Right kidney (tissue), 9 donors: ENCODE measurements at places on chromosomes 5 and 9.

DNA sequence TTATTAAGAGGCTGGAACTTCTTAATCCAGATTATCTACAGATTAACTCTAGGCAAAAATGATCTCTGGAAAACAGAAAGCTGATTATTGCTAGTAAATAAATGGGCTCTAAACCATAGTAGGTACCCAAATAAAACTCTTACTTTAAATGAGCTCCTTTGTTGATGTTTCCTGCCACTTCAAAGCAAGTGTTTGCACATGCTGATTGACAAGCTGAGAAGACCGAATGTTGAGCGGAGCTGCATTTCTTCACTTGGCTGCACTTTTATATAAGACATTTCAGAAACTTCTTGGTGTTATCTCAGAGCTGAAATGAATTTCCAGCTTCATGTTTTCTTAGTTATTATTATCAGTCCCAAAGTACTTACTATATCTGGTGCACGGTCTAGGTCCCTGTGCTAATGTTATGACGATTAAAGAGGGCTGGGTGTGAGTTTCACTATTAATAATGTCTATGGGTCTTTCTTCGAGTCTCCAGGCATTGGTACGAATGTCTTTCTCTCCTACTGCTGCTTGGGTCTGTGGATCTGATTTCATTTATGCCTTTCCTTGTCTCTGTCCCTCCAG, 58.6 kb upstream of the CTXN3 start:
- DNase-seq: no peak

DNA sequence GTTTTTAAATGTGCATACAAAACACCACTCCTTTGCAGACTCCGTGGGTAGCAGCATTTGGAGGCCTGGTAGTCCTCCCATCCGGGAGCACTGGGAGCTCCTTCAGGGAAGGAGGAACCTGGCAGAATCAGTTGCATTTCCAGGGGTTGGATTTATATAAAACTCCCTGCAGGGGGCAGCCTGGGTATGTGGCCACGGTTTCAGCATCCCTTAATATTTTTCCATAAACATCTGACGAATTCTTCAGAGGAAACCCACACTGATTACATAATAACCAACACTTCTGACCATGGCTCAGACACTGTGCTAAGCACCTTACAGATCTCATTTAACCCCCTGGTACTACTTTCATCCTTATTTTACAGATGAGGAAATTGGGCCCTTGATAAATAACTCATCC, 6.1 kb upstream of the AFAP1L1 start:
- no peak for DNase-seq

- DNase-seq: peak; percentile 47
Measured at GRCh38 chr9:36862206-36863145, 171.6 kb downstream of the PAX5 start.

GRCh38 chr5:164504141-164504772, 998.8 kb downstream of the MAT2B start:
- peak; percentile 48 for DNase-seq

GRCh38 chr9:117153021-117153420, 261.8 kb downstream of the ASTN2 start:
- DNase-seq: no peak

GRCh38 chr9:29625292-29625731, 2052.0 kb upstream of the C9orf72 start:
- no peak for DNase-seq

DNA sequence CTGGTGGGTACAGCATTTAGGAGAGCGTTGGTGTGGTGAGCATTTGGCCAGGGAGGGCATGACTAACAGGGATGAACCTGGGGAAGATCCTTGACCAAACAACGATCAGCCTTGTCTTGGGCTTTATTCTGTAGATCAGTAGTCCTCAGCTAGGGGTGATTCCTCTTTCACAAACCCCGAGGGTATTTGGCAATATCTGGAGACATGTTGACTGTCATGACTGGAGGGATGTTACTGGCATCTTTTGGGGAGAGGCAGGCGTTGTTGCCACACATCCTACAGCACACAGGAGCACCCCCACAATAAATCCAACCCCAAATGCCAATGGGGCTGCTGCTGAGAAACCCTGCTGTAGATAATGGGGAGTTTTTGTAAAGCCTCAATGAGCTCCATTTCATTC, 43.9 kb downstream of the OSTF1 start:
- DNase-seq: no peak

- DNase-seq: peak; percentile 41
Measured at GRCh38 chr9:38318759-38319495, 73.6 kb upstream of the ALDH1B1 start.

- no peak for DNase-seq
Measured at GRCh38 chr5:32511776-32512374, 67.3 kb upstream of the ZFR start.

GRCh38 chr9:115717711-115718173, 435.8 kb upstream of the PAPPA start:
- no peak for DNase-seq

- DNase-seq: no peak
Measured at GRCh38 chr5:159316519-159317383, 13.5 kb downstream of the IL12B start.

- no peak for DNase-seq
Measured at GRCh38 chr5:9888501-9888901, 258.4 kb upstream of the TAS2R1 start.

DNA sequence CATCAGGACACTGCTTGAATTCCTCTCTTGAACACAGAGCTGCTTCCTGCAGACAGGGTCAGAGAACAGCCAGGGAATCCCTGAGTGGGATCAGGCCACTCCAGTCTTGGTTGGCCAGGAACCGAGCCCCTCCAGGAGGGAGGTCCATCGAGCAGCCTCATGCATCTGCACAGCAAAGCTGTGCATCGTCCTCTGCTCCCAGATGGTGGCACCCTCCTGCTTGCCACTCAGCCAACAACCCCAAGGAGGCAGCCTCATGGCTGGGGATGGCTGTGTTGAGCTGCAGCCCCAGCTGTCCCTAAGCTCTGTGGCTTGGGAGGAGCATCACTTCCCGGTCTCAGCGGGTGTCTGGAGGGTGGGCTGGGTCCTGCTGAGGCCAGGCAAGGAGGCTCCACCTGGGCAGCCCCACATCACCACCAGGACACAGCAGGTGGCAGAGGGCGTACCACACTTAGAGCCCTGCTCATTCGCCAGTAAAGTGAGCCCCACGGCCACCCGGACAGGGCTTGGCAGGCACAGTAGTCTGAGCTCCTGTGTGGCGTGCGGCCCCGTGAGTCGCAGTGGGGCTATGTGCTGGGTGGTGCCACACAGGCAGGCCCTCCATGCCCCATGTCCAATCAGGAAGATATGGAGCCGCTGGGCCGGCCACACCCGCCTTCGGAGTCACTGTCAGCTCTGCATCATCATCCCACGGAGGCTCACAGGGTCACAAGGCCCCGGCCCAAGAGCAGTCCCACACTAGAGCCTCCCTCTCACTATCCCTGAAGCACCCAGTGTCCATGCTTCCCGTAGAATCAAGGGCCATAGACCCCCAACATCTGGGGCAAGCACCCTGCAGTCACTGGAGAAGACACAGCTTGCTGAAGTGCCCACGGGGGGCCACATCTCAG, 11.9 kb downstream of the LPCAT1 start:
- no peak for DNase-seq

DNA sequence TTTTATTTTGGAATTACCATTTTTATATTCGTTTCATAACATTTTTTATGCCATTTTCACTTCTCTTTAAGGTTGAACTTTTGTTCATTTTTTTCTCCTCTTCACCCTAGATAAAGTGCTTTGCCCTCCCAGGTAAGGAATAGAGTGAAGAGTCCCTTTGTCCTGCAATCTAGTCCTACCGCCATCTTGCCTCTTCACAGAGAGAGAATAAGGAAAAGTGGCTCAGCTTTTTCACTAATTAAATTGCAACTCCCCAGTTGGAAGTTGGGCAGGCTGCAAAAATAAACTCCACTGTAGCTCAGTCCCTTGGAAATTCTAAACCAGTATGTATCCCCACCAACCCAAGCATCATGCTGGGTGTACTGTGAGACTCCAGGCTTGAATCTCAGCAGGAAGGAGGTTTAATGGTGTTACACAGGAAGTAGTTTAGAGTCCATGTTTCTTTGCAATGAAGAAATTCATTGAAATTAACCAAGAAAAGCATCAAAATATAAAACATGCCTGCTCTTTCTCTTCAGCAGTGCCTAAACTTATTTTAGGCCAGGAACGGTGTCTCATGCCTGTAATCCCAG, 60.3 kb upstream of the PCSK1 start:
- no peak for DNase-seq

DNA sequence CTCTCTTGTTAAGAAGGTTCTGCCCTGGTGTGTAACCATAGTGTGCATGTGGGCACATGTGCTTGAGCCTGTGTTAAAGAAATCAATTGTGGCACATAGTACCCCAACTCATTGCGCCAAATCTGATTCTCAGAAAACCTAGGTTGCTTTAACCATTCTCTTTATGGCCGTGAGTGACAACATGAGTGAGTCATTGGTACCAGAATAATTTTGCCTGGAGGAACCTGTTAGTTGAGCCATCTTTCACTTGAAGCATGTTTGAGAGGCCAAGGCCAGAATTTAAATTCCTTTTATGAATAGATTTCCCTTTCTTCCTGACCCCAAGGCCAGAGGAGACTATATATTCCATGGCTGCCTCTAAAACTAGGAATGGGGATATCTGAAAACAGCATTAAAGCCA, 35.2 kb upstream of the SLC36A2 start:
- DNase-seq: no peak
